ENCODE measurements at places on chromosomes 5 and 9.

DNA sequence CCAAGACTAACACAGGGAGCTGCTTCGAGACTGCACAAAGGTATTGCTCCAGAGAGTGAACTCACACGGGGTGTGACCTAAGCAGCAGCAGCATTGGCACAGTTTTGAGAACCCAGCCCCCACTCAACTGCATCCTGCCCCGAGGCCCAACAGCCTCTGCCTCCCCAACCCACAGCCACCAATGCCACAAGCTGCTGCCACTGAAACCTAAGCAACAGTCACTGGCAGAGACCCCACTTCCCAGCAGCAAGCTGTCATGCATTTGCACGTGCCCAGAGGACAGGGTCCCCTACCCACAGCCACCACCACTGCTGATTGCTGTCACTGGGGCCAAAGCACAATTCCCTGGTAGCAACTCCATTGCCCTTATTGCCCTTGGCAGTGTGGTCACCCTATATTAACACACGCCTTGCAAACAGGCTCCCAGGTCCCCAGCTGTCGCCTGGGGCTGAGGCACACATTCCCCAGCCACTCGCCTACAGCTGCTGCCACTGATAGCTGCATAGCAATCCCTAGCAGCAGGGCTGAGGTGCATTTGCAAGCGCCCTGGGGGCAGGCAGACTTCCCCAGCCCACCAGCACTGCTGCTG, 141.0 kb downstream of the AGTPBP1 start:
- no peak for DNase-seq

DNA sequence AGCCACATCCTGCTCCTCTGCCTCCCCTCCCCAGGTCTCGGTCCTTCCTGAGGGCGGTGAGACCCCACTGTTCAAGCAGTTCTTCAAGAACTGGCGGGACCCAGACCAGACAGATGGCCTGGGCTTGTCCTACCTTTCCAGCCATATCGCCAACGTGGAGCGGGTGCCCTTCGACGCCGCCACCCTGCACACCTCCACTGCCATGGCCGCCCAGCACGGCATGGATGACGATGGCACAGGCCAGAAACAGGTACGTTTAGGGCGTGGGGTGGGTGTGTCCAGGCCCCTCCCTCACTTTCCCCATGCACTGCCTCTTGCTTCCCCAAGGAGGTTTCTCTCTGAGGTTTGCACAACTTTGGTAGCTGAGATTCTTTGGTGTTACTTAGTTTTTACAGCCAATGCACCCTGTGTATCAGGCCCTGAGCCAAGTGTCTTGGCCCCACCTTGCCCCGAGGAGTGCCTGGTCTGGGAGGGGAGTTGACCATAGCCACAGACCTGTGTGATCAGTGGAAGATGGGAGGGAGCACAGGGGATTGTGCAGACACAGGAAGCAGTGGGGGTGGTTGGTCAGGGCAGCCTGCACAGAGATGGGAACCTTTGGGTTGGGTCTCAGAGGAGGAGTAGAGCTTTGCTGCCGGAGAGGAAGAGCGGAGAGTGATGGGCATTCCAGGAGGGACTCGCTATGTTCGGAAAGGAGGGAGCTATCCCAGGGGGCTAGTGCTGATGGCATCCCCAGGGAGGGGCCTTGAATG, 50.8 kb downstream of the GSN start:
- no peak for DNase-seq

DNA sequence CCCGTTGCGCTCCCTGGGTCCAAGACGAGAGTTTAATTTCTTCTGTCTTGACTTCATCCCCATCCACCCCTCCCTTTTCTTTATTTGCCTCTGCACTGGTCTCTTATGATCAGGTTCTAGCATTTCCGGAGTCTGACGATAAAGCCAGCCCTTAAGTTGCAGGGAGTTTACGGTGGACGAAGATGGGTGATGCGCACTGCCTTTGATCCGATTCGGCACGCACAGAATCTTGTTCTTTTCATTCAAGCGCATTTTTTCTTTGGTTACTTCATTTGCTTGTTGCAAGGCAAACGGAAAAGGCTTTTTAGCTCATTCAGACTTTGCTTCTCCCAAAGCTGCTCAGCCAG, 488 bp upstream of the MCTP1 start:
- DNase-seq: no peak

GRCh38 chr9:128072144-128073021, 4.4 kb downstream of the SLC25A25 start:
- peak; percentile 92 for DNase-seq

- DNase-seq: no peak
These were observed 102.4 kb upstream of the SMC2 start for GRCh38 chr9:103991698-103992097.

DNA sequence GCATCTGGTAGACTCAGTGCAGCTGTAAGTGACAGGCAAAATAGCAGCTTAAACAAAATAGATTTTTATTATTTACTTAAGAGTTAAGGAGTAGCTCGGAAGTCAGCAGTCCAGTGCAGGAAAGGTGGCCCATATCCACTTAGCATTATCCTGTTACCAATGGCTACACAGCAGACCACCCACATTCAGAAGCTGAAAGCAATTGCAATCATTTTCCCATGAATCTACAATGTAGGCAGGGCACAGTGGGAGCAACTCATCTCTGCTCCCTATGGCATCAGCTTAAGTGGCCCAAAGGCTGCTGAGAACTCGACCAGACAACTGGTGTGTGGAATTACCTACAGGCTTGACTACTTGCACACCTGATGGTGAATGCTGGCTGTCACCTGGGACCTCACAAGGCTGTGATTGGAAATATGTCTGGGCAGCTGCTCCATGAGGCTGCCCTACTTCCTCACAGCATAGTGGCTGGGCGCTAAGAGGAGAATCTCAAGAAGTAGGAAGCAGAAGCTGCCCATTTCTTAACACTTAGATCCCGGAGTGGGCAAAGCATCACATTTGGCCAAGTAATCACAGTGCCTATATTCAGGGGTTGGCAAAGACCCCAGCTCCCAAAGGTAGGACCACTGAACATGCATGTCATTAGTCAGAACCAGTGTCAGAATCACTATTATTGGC, 56.4 kb downstream of the SNX18 start:
- DNase-seq: no peak

GRCh38 chr5:87588316-87588715, 175.6 kb upstream of the CCNH start:
- no peak for DNase-seq

DNA sequence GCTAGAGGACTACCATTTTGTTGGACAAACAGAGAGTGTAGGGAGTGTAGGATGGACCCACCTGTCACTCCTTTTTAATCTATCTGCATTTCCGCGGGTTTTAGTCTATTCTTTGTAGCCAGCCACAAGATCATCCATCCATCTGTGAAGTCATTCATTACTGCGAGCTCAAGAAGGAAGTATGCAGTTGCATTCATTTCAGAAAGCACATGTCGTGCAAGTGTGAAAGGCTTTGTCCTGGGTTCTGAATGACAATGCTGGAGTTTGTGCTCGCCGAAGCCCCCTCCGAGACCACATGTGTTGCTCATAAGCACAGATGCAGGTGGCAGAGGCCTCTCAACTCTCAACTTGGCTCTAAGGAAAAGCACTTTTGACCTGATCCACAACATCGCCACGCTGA, 70.3 kb upstream of the BASP1 start:
- no peak for DNase-seq

GRCh38 chr5:145931718-145932117, 4.7 kb upstream of the SH3RF2 start:
- DNase-seq: no peak

GRCh38 chr5:160278343-160278742, 34.0 kb downstream of the CCNJL start:
- DNase-seq: no peak

GRCh38 chr9:83271665-83272071, 208.7 kb upstream of the RASEF start:
- no peak for DNase-seq

- peak; percentile 10 for DNase-seq
These were observed 23.3 kb upstream of the UGT3A2 start for GRCh38 chr5:36089989-36090388.

GRCh38 chr5:172774561-172775315, 3.7 kb upstream of the DUSP1 start:
- no peak for DNase-seq

DNA sequence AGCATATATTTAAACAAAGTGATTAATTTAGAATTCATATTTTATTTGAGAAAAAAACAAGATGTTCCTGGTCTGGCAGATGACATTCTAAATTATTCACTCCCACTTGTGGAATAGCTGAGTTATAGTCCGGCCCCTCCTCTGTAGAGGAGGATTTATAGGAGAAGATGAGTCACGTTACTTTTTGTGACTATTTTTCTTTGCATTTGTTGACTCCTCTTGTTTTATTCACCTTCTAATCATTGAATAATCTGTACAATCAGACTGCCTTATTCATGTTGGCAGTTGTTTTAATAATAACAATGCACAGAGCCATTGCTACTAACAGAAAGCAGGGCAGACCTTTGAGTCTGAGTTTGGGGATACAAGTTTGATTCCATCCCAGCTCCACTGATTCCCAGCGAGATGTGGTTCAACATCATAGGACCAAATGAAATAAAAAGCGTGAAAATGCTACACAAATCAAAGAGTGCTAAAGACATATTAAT, 23.2 kb downstream of the DOCK8 start:
- no peak for DNase-seq

DNA sequence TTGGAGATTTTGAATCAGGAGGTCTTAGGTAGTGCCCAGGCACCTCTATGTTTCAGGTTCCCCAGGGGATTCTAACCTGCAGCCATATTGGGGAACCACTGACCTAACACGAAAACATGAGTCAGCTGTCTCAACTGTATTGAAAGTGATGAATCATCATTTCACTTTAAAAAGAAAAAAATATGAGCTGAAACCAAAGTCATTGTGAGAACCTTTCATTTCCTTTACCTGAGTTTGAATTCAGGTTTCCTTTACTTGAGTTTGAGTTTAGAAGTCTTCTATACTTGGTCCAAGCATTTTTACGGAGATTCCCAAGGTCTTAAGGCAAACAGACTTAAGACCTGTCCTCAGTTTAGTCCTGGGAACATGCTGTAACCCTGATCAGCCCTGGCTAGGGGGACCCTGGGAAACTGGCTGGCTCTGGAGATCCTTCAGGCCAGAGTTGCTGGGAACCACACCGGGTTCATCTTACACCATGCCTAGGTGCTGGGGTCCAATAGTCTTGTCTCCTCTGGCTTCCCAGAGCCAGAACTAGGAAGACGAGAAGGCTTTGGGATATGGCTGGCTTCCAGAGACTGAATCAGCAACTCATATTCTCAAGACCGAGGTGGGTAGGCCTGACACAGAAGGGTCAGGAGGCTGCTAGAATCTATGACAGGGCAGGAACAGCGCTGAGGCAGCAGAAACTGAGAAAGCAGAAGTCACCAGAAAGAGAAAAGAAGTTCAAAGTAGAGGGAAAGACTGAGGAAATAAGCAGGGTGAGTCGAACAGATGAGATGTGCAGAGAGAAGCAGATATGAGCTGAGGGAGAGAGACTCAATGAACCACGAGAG, 16.4 kb upstream of the PDCD1LG2 start:
- DNase-seq: peak; percentile 50

GRCh38 chr5:181008136-181008535, 19.5 kb downstream of the BTNL3 start:
- no peak for DNase-seq

DNA sequence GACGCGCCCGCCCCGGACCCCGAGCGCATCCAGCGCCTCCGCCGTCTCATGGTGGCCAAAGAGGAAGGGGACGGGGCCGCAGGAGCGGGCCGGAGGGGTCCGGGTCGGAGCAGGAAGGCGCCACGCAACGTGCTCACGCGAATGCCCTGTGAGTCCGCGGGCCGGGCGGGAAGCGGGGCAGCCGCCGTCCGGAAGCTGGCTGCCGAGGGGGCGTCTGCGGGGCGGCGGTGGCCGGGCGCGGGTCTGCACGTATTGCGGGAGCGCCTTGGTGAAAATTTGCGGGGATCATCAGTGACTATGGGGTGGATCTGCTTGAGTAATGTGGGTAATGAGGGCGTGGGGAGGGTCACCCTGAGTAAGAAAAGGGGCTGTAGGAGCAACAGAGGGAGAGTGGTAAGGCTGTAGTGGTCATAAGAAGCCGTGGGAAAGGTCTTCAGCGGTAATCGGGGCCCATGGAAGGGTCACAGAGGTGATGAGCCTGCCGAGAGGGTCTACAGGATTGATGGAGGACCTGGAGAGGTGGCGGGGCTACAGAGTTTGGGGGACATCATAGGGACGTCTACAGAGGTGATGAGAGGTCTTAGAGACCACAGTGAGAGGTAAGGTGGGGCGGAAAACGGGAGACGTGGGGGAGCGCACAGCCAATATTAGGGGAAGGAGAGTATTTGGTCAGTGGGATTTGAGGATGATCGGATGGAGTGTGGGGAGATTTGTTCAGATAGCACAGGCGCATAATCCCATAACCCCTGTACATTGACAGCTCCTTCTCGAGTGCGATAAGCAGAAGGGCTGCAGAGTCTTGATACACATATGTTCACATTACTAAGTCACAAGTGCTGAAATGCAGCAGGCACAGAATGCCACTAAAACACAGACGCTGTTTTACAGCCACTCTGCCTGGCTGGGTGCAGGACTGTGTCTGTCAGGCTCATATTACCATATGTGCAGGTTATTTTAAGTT, 819 bp downstream of the LSM11 start:
- no peak for DNase-seq

- DNase-seq: no peak
These were observed 269.8 kb upstream of the RFX3 start for GRCh38 chr9:3795556-3795955.

DNA sequence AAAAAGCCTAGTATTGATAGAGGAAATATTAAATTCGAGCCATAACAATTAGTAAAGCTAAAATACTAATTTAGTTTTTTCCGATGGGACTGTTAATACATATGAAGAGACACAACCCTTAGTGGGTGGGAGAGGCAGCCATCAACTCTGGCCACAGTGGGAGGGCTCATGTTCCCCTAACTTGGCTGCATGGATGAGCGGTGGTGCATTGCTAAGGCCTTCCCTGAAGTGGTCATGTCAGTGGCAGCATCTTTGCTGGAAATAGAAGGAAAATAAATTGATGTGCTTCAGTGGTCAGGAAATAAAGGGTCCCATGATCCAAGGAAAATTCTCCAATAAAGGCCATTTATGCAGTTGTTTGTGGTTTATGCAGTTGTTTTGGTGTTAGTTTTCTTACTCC, 33.9 kb upstream of the F2RL2 start:
- DNase-seq: no peak

- DNase-seq: no peak
These were observed 21.0 kb upstream of the GSN start for GRCh38 chr9:121246821-121247561.

All from left colon (tissue), 2 donors.